ENCODE measurements at places on chromosomes 5 and 9.

GRCh38 chr9:115604831-115605483, 487.0 kb upstream of the TNC start:
- no peak for DNase-seq

GRCh38 chr5:93246090-93246855, 334.7 kb downstream of the NR2F1-AS1 start:
- DNase-seq = no peak

- DNase-seq = peak; percentile 99
Measured at GRCh38 chr5:140564196-140565023, at the start of the genes APBB3 and SLC35A4. Gene APBB3, minus strand, starts transcription at chr5:140564598. Its CDS starts 353 bp downstream, at chr5:140564245. Gene SLC35A4, plus strand, starts transcription at chr5:140564828. Its CDS starts 2,342 bp downstream, at chr5:140567170.

- no peak for DNase-seq
Measured at GRCh38 chr5:172903790-172904189, 55.4 kb upstream of the RPL26L1 start.

- DNase-seq = no peak
Measured at GRCh38 chr9:116365056-116365471, 211.5 kb downstream of the PAPPA start.

DNA sequence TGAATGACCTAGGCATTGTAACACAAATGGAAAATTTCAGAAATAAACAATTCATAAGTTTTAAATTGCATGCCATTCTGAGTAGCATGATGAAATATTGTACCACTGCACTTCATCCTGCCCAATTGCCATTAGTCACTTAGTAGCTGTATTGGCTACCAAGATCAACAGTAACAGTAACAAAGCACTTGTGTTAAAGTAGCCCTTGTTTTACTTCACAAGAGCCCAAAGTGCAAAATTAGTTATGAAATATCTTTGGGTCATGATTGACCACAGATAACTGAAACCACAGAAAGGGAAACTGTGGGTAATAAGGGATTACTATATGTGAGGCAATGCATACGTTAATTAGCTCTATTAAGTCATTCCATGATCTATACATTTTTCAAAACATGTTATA, 33.3 kb upstream of the RORB start:
- no peak for DNase-seq

DNA sequence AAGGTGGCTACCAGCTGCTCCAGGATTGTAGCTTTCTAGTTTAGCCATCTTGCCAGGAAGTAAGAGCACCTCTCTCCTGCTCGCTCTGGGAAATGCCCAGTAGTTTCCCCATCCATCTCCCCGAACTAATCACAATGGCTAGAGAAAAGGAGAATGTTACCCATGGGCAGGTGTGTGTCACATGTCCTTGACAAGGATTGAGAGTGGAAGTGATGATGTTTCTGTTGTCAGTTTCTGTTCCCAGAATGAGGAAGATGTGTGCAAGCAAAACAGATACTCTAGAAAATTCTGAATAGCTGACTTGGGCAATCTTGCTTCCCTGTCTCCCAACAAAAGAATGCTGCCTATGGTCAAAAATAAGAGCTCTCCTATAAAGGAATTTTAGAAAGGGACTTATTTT, 429.5 kb downstream of the EBF1 start:
- DNase-seq = no peak

DNA sequence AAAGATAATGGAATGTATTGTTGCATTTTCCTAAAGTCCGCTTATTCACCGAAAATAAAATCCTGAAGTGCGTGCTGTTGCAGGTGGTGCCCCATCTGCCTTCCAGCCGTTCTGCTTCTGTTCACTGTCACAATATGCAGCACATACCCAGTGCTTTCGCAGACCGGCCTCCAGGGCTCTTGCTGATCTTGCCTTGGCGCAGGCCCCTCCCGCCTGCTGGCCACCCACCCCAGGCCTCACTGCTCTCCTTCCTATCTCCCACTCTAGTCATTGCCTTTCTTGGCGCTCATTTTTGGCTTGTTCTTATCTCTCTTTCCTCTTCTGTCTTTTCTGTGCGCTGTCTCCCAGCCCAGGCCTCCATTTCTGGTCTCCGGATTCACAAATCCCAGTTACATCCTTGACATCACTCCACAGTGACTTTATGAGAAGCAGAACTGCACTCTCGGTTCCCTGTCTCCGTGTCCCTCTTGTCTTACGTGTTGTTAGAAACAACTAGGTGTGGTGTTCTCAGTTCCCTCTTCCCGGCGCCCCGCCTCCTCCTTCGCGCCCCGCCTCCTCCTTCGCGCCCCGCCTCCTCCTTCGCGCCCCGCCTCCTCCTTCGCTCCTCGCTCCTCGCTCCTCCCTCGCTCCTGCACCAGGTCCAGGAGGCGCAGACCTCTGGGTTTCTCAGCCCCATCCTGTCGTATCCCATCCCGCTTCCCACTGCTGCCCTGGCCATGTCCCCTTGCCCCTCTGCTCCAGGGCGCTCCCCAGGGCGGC, 201.7 kb upstream of the OTULINL start:
- no peak for DNase-seq

GRCh38 chr9:114998326-114998725, 67.9 kb upstream of the TNFSF8 start:
- DNase-seq = no peak

DNA sequence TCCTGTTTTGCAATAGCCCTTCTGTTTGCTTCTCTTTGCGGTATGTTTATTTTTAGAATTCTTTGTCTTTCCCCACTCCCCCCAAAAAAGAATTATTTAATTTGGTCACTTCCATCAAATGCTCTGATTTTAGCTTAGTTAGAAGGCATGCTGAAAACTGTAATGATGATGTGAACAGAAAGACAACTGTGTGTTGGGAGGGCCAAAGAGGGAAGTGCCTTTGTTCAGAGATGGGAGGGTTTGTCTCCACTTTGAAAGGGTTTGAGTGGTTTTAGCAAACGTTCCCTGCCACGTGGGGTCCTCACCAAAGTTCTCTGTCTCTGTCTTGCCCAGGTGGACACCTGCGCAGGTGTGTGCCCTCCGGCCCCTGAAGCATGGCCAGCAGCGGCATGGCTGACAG, 41.9 kb downstream of the SYK start:
- no peak for DNase-seq

DNA sequence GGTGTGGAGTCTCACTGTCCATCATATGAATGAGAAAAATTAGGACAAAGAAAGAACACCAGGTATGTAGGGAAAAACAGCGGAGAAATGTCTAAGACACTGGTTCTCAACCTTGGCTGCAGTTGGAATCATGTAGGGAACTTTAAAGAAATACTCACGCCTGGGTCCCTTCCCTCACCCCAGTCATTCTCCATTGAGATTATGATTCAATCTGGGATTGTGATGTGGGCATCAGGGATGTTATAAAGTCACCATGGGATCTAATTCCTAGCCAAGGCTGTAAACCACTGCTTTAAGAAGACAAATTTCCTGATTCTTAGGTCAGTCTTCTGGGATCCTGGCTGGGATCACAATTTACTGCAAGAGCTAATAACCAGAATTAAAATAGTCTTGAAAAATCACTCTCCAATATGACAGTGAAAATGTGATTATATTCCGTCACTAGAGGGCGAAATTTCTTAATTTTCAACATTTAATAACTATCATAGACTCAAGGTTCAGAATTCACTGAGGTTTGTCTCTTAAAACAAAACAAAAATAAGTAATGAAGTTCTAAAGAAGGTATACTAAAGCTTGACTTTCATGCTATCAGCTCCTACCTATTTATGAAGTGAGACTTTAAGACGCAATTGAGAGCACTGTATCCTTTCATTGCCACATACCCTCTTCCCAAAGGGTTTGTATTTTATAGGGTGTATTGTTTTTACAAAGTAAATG, 60.5 kb downstream of the GLDC start:
- peak; percentile 37 for DNase-seq

GRCh38 chr9:81627481-81627880, 61.9 kb downstream of the TLE1 start:
- no peak for DNase-seq

All from activated CD4-positive, alpha-beta T cell treated with anti-CD3 and anti-CD28 coated beads, Interleukin-10, Interleukin-2, amounts not matched to agents 100 ng/mL and 50 ng/mL, durations not matched to agents 16 hours and 8 hours (primary cell).